CD4-positive, alpha-beta T cell treated with Interleukin-15 for 4 hours (primary cell): ENCODE measurements at places on chromosomes 2 and 18.

- DNase-seq, result no peak
Measured at GRCh38 chr2:79855264-79856006, 342.6 kb downstream of the CTNNA2 start.

DNA sequence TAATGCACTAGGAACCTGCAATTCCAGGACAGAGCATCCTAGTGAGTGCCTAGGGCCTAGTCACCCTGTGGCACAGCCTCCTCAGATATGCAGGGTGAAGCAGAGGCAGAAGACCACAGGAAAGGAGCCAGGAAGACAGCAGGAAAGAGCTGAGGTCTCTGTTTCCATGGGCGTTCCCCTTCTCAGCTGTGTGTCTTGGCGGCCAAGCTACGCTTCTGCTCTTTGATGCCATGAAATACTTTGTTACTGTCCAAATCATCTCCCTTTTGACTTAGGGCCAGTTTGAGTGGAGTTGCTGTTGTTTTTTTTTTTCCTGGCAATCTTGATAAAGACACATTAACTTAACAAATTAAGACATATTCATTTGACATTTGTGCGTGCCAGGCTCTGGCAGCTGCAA is 67.3 kb downstream of the APOB start:
- DNase-seq, result no peak

GRCh38 chr2:186347472-186347871 is 138.6 kb upstream of the ZC3H15 start:
- no peak for DNase-seq

- no peak for DNase-seq
Measured at GRCh38 chr2:96391153-96391827, 55.7 kb downstream of the NCAPH start.

- no peak for DNase-seq
Measured at GRCh38 chr18:2855560-2856350, 8.9 kb downstream of the EMILIN2 start.

DNA sequence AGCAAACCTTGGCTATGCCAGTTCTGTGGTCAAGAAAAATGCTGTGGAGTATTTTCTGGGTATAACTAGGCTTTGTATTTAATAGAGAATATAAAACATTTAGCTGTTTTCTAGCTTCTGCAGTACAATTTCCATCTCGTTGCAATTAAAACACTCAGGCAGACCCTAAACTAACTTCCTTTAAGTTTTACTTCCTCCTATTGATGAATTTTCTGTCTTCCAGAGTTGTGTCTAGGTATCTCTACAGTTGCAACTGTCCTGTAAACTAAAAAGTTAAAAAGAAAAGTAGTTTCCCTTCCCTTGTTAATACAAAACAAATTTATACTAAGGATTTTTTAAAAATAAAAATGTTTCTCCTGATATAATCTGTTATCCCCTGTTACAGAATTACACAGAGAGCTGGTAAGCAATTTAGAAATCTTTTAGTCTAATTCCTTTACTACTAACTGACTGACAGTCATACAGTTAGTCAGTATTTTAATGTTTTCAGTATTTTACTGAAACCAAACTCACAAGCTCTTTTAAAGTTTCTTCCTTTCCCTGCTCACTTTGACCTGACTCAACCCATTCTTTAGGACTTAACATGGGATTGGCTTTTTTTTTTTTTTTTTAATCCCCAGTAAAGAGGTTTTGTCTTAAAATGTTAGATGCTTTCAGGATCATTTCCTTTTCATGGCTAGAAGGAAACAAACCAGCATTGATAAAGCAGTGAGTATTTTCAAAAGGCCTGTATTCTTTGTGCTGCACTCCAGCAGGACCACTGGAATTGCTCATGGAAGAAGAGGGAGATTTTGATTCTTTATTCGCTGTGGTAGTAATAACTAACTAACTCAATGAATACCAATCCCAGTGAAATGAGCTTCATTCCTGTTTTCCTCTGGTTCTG is 22.9 kb downstream of the ITGAV start:
- DNase-seq, result no peak

DNA sequence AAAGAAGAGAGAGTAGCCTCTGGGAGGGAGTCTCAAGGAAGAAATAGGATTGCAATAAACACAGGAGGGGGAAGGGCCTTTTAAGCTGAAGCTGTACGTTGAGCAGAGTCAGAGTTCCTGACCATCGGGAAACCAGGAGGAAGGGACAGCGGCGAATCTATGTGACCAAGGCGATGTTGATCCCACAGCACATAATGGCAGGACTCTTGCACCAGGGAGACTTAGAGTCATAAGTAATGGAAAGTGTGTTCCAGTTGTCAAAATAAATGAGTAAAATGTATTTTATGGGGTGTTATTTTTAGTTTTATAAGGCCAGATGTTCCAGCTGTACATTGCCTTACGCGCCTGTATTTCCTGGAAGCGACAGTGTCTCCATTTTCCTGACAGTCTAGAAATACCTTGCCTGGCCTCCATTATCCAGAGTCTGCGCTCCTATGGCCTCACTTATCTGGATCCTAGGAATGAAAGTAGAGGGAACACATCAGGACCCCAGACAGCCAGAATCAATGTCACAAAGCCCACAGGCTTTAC is 152.8 kb upstream of the COPS8 start:
- no peak for DNase-seq

DNA sequence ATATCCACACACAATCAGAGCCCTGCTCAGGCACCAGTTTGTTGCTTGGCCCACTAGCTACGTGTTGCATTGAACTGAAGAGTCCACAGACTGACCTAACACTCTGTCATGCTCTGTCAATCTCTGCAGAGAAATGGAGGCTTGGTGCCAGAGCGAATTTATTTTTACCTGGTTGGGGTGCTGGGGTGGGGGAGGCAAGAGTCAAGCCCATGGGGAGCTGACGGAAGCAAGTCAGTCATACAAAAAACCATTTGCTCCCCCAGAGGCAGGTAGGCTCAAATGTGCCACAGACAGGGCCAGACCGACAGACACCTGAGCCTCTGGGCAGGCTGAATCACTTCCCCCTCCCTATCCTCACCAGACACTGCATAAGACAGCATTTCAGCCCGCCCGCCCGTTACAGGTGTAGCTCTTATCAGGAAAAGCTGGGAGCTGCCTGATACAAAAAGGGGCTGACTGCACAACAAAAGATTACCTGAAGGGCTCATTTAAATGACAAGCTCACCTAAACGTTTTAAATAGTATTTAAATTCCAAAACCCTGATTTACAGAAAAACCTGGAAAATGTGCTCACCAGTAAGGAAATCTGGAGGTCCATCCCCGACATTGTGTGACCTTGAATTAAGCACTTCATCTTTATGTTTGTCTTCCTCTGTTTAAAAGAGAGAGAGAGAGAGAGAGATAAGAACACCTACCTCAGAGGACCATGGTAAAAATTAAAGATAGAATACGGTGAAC is 2.1 kb upstream of the PCBP1 start:
- peak; percentile 85 for DNase-seq

- no peak for DNase-seq
Measured at GRCh38 chr2:234334151-234334550, 162.7 kb downstream of the ARL4C start.

GRCh38 chr2:238263204-238264071 is 23.6 kb upstream of the HES6 start:
- peak; percentile 72 for DNase-seq

- no peak for DNase-seq
Measured at GRCh38 chr2:241501099-241501541, 7.3 kb downstream of the STK25 start.

DNA sequence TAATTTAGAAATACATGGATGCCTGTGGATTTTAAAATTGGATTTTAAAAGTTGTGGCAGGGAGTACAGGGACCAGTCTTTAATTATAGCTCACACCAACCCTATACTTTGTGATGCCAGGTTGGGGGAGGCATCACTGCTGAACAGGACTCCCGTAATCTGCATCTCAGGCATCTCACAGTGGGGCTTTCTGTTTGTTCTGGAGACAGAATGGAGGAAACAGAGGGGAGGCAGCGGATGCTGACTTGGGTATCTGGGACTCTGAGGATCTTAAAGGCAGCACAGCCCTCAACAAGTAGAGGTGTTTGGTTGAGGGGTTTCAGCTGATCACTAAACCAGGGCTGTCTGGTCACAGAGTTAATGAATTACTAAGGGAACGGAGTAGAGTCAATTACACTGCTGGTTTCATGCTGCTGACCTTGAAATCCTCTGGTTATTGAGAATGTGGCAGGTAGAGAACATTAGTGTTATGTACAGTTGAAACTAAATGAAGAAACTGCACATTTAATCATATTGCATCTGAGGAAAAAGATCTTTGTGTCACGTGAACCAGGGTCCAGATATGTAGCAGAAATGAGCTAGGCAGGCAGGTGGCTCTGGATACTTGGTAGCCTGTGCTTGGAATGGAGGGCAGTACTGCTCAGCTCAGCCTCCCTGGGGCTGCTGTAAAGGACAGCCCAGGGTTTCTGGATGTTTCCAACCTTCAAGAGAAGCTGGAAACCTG is 40.3 kb downstream of the FHOD3 start:
- DNase-seq, result no peak

DNA sequence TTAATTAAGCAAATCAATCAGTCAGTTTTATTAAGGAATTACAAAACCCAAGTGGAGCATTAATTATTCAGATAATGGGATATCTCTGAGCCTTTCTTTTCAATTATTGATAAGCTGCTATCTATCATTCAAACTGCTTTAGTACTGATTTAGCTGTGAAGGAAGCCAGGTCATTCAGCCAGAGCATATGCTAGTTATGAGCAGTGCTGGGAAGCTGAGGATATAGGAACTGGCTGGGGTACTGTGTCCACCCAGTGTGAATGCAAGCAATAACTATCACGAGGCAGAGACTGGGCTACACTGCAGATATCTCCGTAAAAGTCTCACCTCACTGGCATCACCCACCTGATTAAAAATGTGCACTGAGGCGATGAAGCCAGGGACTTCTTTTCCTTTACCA is 496.7 kb upstream of the PIK3C3 start:
- DNase-seq, result no peak

GRCh38 chr18:10591896-10592295 is 66.1 kb downstream of the NAPG start:
- DNase-seq, result no peak

DNA sequence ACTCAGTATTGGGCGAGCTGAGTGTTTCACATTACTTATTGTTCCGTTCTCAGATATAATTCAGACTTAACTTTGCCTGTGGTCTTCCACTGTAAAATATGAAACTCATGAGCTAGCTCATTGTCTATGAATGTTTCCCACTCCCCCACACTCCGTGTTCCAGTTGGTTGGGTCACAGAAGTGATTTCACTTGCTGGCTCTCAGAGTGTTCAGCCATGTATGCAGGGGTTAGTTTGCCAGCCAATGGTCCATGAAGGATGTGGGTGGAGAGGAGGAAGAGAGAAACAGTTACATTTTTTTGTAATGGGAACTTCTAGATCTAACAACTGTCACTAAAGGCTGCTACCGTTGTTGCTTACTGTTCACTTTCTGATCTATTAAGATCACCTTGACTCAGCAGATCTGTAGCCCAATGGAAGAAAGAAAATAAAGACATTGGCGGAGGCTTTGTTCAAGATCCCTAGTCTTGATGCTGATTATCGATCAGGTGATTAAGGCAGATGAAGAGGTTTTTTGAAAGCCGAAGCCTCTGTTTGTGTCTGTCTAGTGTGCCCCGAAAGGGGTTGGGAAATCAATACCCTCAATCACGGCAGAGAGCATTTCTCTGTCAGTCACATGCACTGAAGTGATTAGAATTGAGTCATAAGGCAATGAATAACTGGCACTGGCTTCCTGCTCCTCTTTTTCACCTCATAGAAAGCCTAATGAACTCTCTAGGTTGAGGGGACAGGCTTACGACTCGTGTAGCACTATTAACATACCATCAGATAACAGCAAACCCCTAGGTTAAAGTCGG is 279.7 kb upstream of the FIGN start:
- no peak for DNase-seq

DNA sequence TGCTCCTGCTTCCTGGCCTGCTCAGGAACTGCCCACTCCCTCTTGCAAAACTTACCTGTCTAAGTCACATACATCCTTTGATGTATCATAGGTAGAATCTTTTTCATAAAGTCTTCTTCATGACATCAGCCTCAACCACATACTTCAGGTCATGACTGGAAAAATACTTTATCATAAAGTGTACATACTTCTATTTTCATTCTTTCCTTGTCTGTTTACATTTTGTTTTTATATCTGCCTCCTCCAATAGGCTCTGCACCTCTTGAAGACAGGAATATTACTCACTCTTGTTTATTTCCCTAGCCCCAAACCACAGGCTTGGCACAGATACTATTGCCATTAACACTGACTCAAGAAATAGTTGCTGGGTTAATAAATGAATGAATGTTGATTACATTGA is 43.6 kb upstream of the ZNF804A start:
- no peak for DNase-seq
